ENCODE measurements at places on chromosomes 16 and 17.

DNA sequence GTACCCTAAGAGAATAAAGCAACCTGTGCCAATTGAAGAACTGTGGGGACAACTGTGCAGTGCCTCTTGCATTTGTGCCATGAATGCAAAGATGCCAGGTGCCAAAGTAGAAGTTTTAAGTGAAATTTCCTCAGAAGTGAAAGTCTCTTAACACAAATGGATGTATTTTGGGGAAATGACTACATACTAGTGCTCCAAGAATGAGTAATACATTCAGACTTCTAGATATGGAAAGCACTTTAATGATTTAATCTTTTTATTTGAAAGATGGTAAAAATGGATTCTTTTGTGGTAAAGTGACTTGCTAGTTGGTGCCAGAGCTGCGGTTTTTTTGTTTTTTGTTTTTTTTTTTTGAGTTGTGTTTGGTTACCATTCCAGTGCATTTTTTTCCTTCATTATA is 15.0 kb downstream of the UTP18 start:
- DNase-seq = no peak

GRCh38 chr16:81669473-81670350 is 109.4 kb upstream of the PLCG2 start:
- DNase-seq = no peak

DNA sequence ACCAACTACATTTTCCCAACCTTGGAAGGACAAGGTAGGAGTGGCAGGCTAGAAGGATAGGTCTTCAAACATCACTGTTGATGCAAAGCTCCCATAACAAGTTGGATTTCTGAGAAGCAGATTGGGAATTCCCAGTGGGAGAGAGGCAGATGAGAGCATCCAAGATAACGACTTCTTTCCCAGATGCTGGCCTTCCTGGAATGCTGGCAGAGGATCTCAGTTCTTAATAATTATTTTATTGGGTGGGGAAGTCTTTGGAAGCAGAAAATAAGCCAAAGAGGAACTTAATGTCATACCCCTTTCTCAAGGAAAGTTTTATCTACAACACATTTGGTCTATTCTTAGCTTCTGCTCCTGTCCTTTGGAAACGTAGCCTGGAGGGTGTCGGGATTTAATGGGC is 64.5 kb downstream of the MPRIP start:
- DNase-seq = no peak

- DNase-seq = no peak
These were observed 541 bp downstream of the VKORC1 start for GRCh38 chr16:31094088-31094423.

DNA sequence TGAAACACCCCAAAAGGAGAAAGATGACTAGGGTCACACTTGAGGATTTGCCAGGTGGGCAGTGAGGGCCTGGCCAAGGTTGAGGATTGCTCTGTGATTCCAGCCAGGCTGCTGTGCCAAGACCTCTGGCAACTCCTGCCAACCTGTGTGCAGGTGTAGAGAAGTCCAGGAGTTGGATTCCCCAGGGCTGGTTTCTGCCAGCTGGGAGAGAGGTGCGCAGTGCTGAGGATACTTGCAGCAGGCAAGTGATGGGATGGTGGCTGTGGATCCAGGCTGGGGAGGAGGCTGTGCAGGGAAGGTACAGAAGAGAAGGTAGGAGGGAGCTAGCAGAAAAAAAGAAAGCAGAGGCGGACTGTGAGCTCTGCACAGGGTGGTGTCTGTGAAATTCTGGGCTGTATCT is 6.6 kb downstream of the RIPOR1 start:
- no peak for DNase-seq

DNA sequence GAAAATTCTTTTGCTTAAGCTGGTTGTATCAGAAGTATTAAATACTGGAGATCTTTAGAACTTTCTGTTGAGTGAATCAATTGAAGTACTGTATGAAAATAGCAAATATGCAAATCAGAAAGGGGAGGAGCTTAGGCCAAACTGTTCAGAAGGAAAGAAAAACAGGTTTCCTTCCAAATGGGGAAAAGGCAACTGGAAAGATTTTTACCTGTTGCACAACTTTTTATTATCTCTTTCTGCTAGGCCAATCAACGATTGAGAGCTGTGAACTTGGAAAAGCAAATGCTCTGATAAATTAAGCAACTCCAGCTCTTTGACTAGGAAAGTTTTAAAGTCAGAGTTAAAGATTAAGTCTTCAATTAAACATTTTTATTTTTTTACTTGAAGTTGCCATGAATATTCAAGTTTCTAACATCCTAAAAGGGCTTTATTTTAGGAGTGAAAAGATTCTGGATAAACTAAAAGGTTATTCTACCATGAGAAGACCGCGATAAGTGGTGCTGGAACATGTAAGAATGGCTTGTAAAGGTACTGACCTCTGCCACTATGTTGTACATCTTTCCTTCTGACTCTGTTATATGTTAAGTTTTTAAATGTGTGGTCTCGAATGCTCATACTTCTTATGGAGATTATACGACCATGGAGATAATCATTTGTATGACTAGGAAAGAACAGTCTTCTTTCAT is 16.5 kb downstream of the DCUN1D3 start:
- DNase-seq = no peak

DNA sequence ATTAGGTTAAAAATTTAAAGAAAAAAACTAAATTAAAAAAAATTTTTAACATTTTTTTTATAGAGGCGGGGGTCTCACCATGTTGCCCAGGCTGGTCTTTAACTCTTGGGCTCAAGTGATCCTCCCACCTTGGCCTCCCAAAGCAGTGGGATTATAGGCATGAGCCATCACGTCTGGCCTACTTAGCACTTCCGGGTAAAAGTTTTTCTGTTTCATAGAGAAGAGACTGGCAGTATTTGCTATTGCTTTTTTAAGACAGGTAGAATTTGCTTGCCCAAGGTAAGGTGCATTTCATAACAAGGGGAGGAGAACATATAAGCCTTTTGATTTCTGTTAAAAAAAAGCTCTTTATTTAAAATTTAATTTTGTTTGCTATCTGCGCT is 12.0 kb upstream of the HAPSTR1 start:
- no peak for DNase-seq

DNA sequence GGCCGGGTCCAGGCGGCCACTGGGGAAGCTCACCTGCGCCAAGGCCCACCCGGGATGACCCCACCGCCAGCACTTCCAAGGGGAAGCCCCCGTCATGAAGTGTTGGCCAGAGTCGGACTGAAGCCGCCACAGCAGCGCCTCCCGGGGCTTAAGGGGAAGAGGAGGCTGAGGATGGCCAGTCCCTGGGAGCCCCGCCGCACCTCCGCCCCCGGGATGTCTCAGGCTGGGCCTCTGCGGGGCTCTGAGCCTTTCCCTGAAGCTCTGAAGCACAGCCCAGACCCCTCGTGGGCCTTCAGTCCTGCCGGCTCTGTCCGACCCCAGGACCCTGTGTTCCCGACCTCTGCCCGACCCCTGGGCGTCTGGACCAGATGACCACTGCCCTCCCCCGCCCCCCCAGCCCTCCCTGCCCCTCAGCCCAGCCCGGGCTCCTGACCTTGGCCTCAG is 42.8 kb upstream of the ACSF3 start:
- DNase-seq = no peak

GRCh38 chr17:3921502-3922319 is 5.4 kb upstream of the P2RX1 start:
- DNase-seq = no peak

DNA sequence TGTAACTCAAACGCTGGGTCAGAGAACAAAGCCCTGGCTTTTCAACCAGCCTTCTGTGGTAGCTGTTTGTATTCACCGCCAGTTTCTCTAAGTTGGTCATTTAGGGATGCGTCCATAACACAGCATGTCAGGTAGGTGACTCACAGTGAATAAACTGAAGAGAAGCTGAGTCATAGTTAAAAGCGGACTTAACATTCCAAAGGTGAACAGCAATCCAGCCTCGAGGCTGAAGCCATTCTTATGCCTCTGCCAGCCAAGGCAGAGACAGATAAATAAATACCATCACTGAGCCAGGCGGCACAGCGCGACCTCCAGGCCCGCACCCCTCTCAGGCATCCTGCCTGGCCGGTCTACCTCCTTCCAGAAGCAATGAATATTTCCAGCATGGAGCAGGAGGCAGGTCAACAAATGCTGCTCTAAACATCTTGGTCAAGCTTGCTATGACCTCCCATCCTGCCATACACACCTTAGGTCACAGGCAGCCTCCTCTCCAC is 12.4 kb upstream of the CACNG4 start:
- DNase-seq = no peak

GRCh38 chr16:4233431-4233830 is 8.4 kb downstream of the SRL start:
- DNase-seq = no peak

GRCh38 chr17:54920819-54921218 is 20.2 kb downstream of the TOM1L1 start:
- DNase-seq = no peak

- peak; percentile 60 for DNase-seq
These were observed 8.1 kb upstream of the CPNE2 start for GRCh38 chr16:57084257-57084770.

DNA sequence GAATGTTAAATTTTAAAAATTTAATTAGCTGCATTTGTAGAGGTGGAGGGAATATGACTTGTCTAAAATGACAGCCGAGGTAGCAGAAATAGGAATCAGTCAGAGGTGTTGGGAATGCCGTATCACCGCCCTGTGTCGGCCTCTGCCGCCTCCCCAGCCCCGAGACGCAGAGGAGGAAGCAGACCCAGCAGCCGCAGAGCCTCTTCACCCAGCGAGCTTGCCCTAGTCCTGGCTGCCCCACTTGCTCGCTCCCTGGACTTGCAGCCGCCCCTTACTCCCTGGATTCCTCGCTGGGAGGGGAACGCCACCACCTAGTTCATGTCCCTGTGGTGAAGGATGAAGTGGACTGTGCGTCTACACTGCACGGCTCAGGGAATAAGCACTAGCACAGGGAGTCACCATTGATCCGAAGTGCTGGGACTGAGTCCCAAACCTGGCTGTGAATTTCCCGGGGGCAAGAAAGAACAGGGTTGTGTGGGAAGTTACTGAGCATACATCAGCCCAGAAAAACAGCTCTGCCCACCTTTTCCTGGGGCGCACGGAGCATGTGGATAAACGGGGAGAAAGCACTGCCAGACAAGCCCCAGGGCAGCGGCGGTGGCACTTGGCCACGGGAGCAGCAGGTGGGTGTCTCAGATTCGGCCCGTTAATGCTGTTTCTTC is 76.8 kb downstream of the RPTOR start:
- no peak for DNase-seq
